ENCODE measurements at places on chromosomes 3 and 15.

DNA sequence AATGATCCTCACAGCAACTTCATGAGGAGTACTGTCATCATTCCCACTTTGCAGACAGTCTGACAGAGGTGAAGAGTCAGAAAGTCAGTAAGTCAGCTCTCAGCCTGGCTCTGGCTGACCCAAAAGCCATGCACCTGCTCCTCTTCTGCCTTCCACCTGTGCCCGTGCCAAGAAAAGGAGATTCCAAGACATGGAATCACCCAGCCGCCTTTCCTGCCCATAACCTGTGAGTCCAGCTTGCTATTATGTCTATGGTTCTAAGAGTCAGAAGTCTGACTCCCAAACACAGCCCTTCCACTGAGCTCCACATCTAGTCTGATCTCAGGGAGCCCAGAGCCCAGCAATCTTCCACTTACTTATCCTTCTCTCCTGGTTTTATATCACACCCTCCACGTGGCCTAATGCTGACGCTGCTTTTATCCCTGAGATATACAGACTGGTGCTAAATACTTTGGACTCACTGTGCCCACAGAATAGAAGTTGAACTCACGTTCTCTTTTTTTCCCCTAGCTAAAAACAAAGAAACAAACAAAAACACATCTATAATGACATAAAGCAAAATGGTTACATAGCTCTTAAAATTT is 66.0 kb downstream of the PLD1 start:
- DNase-seq: no peak

GRCh38 chr15:35506272-35506870 is 39.6 kb downstream of the DPH6 start:
- no peak for DNase-seq

- no peak for DNase-seq
These were observed 68.4 kb downstream of the HES1 start for GRCh38 chr3:194204042-194204987.

DNA sequence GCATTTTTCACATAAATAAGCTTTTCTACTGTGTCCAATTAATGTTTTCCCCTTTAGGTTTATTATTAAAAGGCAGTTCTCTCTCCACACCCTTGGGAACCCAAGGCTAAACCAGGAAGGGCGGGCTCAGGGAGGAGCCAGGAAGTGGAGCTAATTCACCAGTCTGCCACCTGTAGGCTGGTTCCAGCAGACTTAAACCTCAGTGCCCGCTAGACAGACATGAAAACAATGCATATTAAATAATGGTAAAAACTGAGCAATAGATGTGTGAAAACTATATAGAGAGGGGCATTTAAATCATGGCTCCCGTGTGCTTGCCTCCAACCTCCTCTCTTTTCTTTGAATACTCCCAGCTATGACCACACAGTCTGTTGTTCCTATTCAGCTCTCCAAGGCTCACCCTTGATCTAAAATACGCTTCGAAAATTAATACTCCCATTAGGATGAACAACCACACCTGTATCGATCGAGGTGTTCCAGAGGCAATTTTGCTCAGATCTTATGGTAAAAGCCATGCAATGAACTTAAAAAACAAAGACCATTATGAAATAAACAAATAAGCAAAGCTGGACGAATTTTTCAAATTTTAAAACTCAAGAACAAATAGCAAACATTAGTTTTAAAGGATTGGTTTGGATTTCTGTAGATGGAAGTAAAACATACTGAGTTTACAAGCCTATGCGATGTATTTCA is 253.3 kb downstream of the TJP1 start:
- no peak for DNase-seq

DNA sequence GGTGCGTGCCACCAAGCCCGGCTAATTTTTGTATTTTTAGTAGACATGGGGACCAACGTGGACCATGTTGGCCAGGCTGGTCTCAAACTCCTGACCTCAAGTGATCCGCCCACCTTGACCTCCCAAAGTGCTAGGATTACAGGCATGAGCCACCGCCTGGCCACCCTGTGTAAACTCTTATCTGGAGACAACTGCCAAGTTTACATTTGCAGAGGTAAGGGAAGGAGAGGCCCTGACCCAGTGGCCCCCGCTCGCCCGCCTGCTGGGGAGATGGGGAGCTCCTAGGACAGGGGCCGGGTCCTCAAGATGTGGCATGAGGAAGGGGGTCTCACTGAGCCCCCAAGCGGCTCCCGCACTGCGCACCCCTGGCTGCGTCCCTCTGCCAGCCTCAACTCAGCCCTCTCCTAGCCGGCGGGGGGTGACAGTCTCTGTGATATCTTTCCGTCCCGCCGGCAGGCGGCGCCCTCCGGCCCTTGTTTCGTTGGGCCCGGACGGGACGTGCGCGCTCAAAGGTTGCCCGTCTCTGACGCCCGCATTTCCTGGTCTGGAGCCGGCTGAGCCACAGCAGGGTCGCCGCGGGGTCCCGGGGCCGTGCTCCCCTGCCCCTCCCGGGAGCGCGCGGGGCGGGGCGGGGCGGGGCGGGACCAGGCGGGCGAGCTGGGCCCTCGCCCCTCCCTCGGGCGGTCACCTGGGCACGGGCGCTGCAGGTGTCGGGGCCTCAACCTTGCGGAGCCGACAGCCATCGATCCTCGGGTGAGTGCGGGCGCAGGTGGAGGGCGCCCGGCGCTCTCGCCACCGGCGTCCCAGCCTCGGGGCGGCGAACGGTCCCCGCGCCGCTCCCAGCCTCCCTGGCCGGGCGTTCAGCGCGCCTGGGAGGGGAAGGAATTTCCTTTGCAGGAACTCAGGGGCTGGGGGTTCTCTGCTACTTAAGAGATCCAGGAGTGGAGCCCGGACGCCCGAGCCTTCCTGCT is at the start of gene GPR160:
TSS of gene GPR160 (plus strand) at position 533 of the 971 bp plus-strand sequence. CDS start 45,978 bp downstream, outside the sequence.
- peak; percentile 15 for DNase-seq

GRCh38 chr15:37359893-37360290 is 259.5 kb upstream of the MEIS2 start:
- no peak for DNase-seq

DNA sequence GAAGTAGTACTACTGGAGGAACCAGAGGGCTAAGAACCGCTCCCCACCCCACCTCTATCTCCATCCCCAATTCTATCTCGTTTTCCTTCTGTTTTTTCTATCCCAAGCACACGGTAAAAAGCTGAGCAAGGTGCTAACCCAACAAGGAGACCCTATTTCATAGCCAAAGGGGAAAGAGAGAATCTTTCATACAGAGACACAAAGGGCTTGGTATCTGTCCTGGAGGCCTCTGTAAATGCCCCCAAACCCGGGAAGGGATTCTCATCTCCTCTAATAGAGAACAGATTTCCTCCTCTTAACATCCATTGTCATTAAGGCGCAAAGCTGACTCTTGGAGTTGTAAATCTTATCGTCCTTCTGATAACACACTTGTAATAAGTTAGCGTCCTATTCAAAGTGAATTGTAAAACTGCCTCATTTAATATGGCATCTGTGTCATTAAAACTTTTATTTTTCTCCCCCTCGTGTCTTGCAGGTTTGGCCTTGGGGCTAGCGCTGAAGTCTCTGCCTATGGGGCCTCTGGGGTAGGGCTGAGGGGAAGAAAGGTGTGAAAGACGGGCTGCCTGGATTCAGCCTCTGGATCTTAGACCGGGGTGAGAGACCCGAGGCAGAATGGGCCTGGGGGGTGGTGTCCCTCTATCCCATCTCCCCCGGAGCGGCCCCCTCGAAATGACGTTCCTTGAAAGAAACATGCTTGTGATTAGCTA is 12.1 kb downstream of the NR2F2 start:
- no peak for DNase-seq

DNA sequence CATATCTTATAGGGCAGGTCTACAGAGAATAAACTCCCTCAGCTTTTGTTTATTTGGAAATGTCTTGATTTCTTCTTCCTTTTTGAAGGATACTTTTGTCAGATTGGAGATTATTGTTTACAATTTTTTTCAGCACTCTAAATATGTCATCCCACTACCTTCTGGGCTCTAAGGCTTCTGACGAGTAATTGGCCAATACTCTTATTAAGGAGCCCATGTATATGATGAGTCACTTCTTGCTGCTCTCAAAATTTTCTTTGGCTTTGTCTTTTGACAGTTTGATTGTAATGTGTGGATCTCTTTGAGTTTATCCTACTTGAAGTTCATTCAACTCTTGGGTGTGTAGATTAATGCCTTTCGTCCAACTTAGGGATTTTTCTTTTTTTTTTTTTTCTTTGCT is 28.9 kb upstream of the CD200R1L start:
- no peak for DNase-seq

- DNase-seq: no peak
These were observed 13.5 kb upstream of the ACSBG1 start for GRCh38 chr15:78247911-78248310.

GRCh38 chr15:83144771-83145170 is 37.3 kb downstream of the TM6SF1 start:
- DNase-seq: no peak

DNA sequence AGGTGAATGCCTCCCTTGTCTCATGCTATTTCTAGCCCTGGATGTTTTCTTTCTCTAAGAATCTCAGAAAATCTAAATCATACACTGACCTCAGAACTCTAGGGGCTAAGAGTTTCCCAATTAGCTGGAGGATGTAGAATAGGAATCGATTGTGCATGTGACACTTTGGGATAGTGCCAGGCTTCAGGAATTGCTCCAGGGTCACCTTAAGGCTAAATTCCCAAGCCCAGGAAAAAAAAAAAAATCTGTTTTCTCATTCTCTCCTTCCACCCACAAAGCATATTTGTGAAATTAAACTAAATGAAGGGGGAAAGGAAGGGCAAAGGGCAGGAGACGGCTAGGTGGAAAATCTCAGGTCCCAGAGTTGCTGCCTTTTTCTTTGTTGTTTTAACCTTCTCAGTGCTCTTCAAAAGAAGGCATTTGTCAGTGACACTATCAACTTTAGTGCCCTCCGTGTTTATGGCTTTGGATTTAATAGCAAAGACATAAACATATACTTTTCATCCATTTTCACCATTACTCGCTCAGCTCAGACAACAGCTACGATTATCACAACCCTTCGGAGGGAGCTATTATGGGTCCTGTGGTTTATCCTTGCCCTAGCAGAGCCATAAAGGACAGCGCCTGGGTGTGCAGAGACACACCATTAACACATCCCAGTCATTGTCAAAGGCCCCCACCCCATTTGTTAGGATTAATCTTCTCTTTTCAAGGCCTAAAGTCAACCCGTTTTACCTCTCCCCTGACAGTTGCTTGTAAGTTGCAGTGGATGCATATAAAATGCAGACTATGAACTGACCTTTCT is 271.7 kb downstream of the PDZRN3 start:
- no peak for DNase-seq

GRCh38 chr15:65761210-65761926 is 30.7 kb downstream of the DENND4A start:
- no peak for DNase-seq

DNA sequence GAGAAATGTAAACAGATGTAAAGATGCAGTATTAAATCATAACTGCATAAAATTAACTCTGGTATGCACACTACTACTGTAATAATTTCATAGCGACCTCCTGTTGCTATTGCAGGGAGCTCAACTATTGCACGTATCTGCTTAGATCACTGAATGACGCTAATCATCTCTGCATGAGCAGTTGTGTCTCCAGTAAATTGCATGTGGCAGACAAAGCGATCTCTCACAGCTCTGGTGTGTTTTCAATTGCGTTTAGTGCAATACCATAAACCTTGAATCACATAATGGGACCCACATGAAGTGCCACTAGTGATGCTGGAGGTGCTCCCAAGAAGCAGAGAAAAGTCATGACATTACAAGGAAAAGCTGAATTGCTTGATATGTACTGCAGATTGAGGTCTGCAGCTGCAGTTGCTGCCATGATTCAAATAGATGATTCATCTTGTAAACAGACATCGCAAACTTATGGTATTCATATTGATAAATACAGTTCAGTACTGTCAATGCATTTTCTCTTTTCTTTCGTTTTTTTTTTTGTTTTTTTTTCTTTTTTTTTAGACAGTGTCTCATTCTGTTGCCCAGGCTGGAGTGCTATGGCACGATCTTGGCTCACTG is 30.2 kb upstream of the LCTL start:
- no peak for DNase-seq

- DNase-seq: no peak
These were observed 149.2 kb upstream of the MITF start for GRCh38 chr3:69590111-69590510.

DNA sequence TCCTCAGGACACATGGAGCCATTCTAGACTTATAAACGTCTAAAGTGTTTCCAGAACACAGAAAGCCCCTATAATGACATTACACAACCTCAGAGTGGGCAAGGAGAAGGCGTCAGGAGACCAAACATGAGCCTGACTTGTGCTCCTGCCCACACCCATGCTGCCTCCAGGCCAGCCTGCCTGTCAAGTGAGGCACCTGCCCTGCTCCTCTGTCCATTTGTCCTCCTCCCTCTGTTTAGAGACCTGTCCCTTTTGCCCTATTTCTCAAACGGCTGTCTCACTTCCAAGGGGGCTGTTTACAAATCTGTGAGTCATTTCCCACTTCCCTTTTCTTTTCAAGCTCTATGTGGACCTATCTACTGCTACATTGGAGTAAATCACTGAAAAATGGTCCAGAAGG is 21.0 kb downstream of the ZDHHC3 start:
- DNase-seq: peak; percentile 19

DNA sequence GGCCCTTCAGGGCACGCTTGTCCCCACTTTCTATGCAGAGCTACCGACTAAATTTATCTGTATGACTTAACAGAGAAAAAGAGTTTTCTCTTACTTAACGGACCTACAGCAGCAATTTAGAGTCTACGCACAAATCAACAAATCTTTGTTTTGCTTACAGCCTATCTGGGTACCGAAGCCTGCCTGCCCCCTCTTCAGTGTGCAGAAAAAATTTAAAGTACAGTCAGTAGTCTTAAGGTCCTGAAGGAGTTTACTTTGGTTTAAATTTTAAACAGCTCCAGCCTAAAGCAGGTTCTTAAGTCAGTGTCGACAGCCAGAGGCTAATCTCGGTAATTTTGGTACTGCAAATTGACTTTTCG is 570 bp downstream of the SACM1L start:
- no peak for DNase-seq

- peak; percentile 62 for DNase-seq
These were observed 112.7 kb downstream of the TNIK start for GRCh38 chr3:171347301-171348039.

- DNase-seq: peak; percentile 2
These were observed 278.3 kb upstream of the WNT5A start for GRCh38 chr3:55765398-55765797.

- DNase-seq: no peak
These were observed 305.9 kb upstream of the UMPS start for GRCh38 chr3:124424396-124424795.

Data from fibroblast of the aortic adventitia (primary cell).